Neural crest cell (in vitro differentiated cells): ENCODE measurements at places on chromosomes 3 and 15. TPM values are rescaled to one million over a fixed set of nuclear protein-coding genes. Genes with fewer than 3 reads are reported as not detected.
A peak's percentile ranks its signal among the peaks of the same experiment; 100 is the strongest.

DNA sequence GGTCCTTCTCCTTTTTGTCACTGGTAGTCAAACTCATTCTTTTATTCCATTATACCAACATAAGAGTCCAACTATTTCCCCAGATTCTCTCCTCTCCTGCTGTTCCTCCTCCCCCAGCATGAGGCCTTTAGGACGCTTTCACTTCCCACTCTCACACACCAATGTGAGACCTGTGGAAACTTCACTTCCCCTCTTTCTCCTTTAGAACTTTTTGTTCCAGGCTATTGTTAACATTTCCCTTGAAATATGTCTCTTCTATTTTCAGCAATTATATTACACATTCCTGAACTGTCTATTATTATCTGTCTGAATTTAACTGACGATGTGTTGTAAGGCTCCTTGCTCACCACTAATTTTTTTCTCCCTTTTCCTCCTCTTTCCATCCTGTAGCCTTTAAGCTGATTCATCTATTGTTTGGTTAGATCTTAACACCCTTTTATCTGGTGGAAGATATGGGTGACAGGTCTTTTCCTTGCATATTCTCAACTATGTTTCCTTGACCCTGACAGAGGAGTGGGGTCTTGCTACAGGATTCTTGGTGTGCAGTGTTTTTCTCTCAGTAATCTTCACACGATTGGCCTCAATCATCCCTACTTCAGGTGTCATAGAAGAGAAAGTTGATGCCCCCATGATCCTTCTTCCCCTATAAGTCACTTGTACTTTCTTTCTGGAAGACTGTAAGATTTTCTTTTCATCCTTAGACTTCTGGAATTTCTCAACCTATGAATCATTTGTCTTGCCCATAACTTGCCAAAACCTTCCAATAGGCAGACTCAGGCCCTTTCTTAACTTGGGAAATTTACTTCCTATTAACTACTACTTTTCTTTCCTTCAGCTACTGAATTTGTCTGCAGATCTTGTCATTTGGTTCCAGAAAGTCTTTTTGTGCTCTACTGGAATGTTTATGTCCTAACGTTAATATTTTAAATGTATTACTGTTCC, 5.9 kb downstream of the CYP19A1 start:
- H3K4me3 ChIP-seq, result no peak overlapping the region
- DNase-seq, result no peak
- H3K4me1 ChIP-seq, result no peaks in the 10 kb centered on the region
- peaks cover 6% of the 10 kb centered on the region for H3K27me3 ChIP-seq
- no peaks in the 10 kb centered on the region for H3K36me3 ChIP-seq

- H3K27ac ChIP-seq, result no peak overlapping the region
- no peak overlapping the region for H3K4me3 ChIP-seq
- H3K27me3 ChIP-seq, result no peaks in the 10 kb centered on the region
- no peaks in the 10 kb centered on the region for H3K4me1 ChIP-seq
- DNase-seq, result no peak
Observed at GRCh38 chr3:154886437-154886836, 193.7 kb upstream of the MME start.

DNA sequence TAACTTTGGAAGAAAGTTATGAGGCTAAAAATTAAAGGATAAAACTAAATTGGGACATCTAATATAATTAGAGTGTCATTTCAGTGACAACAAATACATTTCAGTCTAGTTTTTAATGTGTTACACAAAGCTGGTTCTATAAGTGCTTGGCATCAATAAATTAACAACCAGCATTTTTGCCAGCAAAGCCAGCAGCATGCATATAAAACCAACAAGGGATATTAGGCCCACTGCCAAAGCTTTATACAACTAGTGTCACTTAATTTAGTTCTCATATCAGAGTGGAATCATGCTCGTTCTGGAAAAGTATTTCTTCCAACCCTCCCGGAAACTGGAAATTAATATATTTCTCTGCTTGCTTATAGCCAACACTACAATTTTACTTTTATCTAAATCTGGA, 88.8 kb downstream of the THBS1 start:
- H3K36me3 ChIP-seq, result no peaks in the 10 kb centered on the region
- H3K4me1 ChIP-seq, result peaks cover 25% of the 10 kb centered on the region
- no peaks in the 10 kb centered on the region for H3K27me3 ChIP-seq
- no peak for DNase-seq

- peak; percentile 72 for DNase-seq
- no peak overlapping the region for H3K27ac ChIP-seq
- no peaks in the 10 kb centered on the region for H3K36me3 ChIP-seq
- H3K4me3 ChIP-seq, result no peak overlapping the region
Observed at GRCh38 chr3:97719156-97719821, 45.3 kb upstream of the ARL6 start.

DNA sequence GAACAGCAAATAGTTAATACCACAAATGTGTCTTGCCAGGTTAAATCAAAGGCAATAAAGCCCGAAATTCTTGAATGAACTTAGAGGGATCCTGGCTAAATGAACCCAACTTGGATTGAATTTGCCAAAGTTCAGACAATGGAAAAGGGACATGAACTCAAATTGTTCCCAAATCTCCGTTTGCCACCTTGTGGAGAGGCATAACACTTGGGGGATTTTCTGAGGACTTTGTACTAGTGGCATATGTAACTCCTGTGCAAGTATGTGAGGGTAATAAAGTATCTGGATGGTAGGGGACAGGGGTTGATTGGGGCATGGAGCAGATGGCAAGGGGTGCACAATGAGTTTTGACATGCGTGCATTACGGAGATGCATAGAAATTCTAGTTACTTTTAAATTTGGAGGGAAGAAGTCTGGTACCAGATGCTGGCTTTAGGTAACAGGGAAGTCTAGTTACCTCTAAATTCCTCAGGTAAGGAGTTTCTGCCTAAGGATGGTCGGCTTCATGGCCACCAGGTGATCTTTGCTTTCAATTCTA, 1.2 kb upstream of the TCAIM start:
- peaks cover 13% of the 10 kb centered on the region for H3K27me3 ChIP-seq
- no peak for DNase-seq
- H3K36me3 ChIP-seq, result peaks cover 3% of the 10 kb centered on the region
- peak overlapping the region; percentile 99 for H3K4me3 ChIP-seq

DNA sequence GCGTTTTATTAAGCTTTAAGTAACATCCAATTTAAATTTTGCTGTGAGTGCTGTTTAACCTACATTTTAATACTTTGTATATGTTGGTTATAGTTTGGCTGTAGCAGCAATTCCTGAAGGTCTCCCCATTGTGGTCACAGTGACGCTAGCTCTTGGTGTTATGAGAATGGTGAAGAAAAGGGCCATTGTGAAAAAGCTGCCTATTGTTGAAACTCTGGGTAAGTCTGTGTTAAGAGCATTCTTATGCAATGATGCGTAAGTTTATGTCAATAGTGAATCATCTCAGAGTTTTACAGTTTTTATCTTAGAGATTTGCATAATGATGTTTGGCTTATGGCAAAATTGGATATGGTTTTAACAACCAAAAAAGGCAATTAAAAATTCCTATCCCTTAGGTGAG, 62.7 kb downstream of the ASTE1 start:
- peaks cover 19% of the 10 kb centered on the region for H3K36me3 ChIP-seq
- H3K4me3 ChIP-seq, result no peak overlapping the region
- no peaks in the 10 kb centered on the region for H3K27me3 ChIP-seq
- DNase-seq, result no peak
- no peak overlapping the region for H3K27ac ChIP-seq

GRCh38 chr3:113658107-113658506, 38.3 kb downstream of the USF3 start:
- no peak for DNase-seq
- no peaks in the 10 kb centered on the region for H3K4me1 ChIP-seq
- H3K36me3 ChIP-seq, result peaks cover 54% of the 10 kb centered on the region

DNA sequence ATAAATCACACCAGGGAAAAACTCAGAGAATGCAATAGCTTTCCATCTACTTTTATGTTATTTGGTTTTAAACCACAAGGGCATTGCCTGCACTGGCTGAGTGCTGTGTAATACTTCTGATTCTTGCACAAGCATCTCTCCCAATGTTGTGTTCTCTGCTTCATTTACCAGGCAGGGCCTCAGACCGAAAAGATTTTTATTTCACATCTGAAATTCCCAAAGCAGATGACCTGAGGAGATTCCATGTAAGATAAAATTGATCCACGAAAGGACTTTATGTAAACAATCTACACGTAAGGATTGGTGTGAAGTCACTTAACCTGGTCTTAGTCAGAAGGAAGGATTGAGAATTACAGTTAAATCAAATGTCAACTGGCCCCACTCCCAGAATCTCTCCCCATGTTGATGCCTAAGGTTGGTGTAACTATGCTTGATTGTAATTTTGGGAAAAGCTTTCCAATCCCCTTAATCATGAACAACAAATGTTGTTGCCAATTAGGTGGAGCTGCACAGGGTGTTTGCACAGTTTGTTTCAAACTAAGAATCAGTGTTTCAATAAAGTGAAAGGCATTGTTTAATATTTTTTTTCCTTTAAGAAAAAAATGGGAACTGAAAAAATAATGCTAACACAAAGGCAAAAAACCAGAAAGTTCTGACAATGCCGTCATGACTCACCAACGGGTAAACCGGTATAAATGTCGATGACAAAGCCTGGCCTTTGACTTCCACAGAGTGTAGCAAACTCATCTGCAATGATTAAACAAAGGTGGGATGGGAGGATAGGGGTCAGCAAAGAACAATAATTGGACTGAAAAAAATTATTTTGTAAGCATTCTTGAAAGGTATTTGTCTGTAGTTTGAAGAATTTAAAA, 128.6 kb downstream of the DUT start:
- H3K4me3 ChIP-seq, result no peak overlapping the region
- H3K27me3 ChIP-seq, result no peaks in the 10 kb centered on the region
- no peaks in the 10 kb centered on the region for H3K4me1 ChIP-seq
- H3K27ac ChIP-seq, result no peak overlapping the region
- peaks cover 12% of the 10 kb centered on the region for H3K36me3 ChIP-seq

DNA sequence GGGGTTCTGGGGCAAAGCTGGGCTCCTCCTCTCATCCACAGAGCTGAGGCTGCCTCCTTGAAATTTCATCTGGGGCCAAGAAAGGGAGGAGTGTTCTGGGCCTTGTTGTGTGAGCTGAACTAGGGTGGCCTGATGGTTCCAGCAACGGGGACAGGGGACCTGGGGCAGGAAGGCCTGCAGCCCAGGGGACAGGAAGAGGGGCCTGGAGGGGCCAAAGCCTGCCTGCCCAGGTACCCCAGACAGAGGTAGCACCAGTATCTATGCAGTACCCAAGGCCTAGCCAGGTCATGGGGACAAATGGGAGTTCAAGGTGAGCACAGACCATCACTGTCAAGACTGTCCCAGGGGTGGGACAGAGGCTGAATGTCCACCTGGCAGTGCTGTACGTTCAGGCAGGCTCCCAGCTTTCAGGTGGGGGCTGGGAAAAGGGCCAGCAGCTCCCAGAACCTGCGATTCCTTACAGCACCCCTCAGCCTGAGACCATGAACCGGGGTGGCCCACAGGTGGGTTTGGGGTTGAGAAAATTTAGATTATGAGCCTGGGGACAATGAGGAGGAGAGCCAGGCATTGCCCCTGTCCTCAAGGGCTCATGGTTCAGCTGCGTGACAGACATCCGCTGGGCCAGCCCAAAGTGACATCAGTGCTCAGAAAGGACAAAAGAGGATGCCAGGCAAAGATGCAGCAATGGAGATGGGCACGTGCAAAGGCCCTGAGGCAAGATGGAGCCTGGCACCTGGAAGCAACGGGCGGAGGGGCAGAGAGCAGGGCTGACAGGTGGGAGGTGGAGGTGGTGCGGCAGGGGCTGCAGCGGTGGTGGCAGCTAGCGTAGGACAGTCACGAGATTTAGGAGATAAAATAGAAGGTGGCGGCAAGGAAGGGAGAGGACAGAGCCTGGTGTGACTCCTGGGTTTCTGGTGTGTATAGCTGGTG, 28.0 kb downstream of the PSTPIP1 start:
- DNase-seq, result no peak
- H3K4me1 ChIP-seq, result peaks cover 4% of the 10 kb centered on the region
- H3K4me3 ChIP-seq, result no peak overlapping the region
- no peaks in the 10 kb centered on the region for H3K27me3 ChIP-seq

DNA sequence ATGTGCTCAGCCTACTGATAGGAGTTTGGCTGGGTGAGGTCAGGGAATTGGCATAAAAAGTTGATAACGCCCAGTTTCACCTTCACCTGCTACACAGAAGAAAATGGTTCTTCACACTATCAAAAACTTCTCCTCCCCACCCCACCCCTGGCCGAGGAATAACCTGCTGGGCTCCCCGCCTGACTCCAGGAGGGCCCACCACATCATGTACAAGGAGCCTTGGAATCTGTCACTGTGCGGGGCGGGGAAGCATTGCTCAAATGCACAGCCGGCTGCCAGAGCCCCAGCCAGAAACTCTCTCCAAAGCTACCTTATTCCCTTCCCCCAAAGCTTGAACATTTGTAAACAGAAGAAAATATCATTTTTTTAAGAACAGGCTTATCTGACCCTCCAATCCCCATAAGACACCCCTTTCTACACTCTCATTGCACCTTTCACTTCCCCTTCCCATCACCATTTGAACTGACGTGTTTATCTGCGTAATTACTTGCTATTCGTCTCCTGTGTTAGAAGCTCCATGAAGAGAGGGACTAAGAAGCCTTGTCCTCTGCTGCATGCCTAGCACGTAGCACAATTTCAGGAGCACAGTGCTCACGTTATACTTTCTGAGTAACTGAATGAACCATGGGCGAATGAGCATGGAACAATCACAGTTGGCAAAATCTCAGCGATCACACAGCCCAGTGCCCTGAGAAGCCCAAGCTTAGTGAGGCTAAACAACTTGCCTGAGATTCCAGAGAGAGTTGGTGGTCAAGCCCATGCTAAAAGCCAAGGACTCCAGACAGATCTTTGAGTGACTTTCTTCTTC, 82.9 kb downstream of the HES1 start:
- H3K27me3 ChIP-seq, result peaks cover 65% of the 10 kb centered on the region
- no peak overlapping the region for H3K4me3 ChIP-seq
- DNase-seq, result no peak
- peaks cover 30% of the 10 kb centered on the region for H3K4me1 ChIP-seq
- no peak overlapping the region for H3K27ac ChIP-seq

Gene DPPA4
- total RNA-seq, result 142 and 155 TPM in 2 replicates

Gene C15orf40
- 23.1 and 26.7 TPM in 2 replicates for total RNA-seq

Gene GOLGA6L7
- not detected in 2 replicates for total RNA-seq

Gene ZNF774
- total RNA-seq, result 5.9 and 6.2 TPM in 2 replicates

Gene CCR1
- total RNA-seq, result 0.12 TPM in 1 of 2 replicates, not detected in the other

Gene TMIE
- total RNA-seq, result 0.30 TPM in 1 of 2 replicates, not detected in the other

Gene HIGD2B
- not detected in 2 replicates for total RNA-seq
